H7 (cell line): ENCODE measurements at places on chromosomes 5 and 9. TPM values are rescaled to one million over a fixed set of nuclear protein-coding genes. Genes with fewer than 3 reads are reported as not detected.

Gene IFNA14
- not detected in 2 replicates for total RNA-seq

Gene SLC25A2
- total RNA-seq: 0.14 TPM in 1 of 2 replicates, not detected in the other

Gene ZFR
- total RNA-seq: 66.2 and 79.8 TPM in 2 replicates

Gene PLPPR1
- 2.7 and 2.8 TPM in 2 replicates for total RNA-seq

Gene WNT8A
- 7.5 and 13.2 TPM in 2 replicates for total RNA-seq

Gene PLAC8L1
- 0.44 and 0.59 TPM in 2 replicates for total RNA-seq

Gene TMEM215
- total RNA-seq: 0.10 and 0.18 TPM in 2 replicates

Gene PCDHA6
- total RNA-seq: 0.30 and 0.42 TPM in 2 replicates

Gene PCDHB12
- total RNA-seq: not detected in 2 replicates

Gene AFF4
- 25.1 and 40.9 TPM in 2 replicates for total RNA-seq

Gene MACROH2A1
- total RNA-seq: 202 and 322 TPM in 2 replicates

Gene DIPK1B
- 57.0 and 75.7 TPM in 2 replicates for total RNA-seq

Gene GOLPH3
- total RNA-seq: 72.9 and 87.0 TPM in 2 replicates

Gene FAM153A
- total RNA-seq: not detected in 2 replicates

Gene PTGR1
- 91.2 and 199 TPM in 2 replicates for total RNA-seq

Gene NR5A1
- 0.30 and 0.73 TPM in 2 replicates for total RNA-seq

Gene CNTNAP3B
- total RNA-seq: 1.0 and 2.0 TPM in 2 replicates

Gene TAF11L10
- total RNA-seq: not detected in 2 replicates

Gene GPR150
- total RNA-seq: 0.15 TPM in 1 of 2 replicates, not detected in the other

Gene CD274
- total RNA-seq: 0.26 TPM in 1 of 2 replicates, not detected in the other

Gene C5orf52
- not detected in 2 replicates for total RNA-seq

Gene TNC
- 69.1 and 81.9 TPM in 2 replicates for total RNA-seq

Gene MLANA
- not detected in 2 replicates for total RNA-seq

Gene TMEM174
- not detected in 2 replicates for total RNA-seq

Gene CNOT6
- 11.2 and 17.4 TPM in 2 replicates for total RNA-seq

Gene IRX4
- 15.4 and 17.9 TPM in 2 replicates for total RNA-seq

Gene DNM1
- 16.9 and 35.0 TPM in 2 replicates for total RNA-seq

Gene IRX1
- 1.7 and 2.7 TPM in 2 replicates for total RNA-seq

Gene ANKRD18A
- total RNA-seq: 0.35 and 1.2 TPM in 2 replicates
